ENCODE measurements at places on chromosomes 7 and 10.

DNA sequence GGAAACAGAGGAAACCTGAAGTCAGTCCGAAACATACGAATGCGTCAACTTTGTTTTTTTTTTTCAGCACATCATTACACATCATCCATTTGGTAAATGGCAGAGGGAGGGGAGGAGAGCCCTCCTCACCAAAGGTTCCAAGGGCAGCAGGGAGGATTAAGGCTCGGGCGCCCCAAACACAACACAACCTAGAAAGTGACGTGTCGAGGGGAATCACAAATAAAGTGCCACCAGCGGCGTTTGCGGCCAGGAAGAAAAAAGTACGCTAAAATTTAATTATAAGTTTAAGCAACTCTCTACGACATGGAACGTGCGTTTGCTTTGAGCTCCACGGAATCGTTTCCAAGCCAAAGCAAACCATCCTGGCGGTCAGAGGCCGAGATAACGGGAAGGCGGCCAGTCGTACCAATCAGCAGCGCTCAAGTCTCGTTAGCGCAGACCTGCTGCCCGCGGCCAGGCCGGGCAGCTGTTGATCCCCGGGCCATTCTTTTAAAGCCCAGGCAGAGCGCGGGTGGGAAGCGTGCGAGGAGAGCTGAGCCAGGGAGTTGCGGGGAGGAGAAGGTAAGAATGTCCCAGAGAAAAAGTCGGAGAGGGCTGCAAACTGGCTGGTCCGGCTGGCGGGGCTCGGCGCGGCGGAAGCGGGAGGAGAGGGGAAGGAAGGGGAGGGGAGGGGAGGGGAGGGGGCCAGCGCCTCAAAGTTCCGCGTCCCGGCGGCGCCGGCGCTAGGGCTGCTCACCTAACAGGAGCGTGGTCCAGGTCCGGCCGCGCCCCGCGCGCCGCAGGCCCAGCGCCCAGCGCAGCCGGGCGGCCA, 719 bp downstream of the DPY19L1 start:
- peak; percentile 19 for DNase-seq

- DNase-seq = no peak
These were observed 57.4 kb downstream of the GNA12 start for GRCh38 chr7:2786607-2787116.

DNA sequence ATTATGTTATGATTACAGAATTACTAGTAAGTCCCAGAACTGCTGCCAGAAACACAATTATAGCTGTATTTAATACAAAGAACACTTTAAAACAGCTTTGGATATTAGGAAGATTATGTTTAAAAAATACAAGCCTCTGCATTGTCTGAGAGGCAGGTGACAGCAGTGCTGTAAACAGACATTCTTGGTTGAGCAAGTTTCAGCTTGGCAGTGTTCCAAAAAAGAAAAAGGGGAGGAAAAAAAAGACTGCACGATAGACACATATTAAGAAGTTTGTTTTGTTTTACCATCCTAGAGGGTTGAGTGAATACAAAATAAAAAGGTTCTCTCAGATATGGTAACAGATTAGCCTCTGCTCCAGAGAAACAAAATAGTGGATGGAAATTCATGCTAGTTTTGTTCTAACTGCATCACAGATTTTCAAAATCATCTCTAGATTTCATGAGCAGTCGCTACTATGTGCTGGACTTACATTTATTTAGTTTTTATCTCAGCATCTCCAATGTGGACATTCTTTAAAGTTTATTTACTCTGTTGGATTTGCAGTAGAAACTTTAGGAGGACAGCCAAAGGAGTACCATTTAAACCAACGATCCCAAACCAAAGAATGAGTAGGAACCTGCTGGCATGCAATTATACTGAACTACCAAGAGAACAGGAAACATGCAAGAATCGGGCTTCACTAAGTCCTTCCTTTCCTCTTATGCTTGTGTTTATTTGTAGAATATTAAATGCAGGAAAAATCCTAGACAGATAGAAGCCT, 9.0 kb downstream of the FAM204A start:
- no peak for DNase-seq

GRCh38 chr10:129586898-129587443, 119.9 kb downstream of the MGMT start:
- no peak for DNase-seq

DNA sequence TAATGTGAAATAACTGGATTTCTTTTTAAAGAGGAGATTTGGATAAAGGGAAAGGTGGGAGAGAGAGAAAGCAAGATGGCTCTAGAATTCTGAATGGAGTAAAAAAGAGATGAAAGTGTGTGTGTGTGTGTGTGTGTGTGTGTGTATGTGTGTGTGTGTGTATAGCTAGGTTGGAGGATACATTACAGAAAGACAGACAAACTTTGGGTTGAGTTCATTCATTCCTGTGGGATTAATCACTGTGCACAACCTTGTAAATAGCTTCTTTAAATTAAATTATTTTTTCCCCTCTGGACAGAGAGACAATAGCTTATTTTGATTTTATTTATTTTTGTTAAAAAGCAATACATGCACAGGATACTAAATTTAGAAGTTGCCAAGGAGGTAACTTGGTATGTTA, 7.5 kb downstream of the ASB4 start:
- DNase-seq = no peak
